ENCODE measurements at places on chromosomes 1 and 21. TPM values are rescaled to one million over a fixed set of nuclear protein-coding genes. Genes with fewer than 3 reads are reported as not detected.

GRCh38 chr1:240306673-240307072 is 215.0 kb downstream of the FMN2 start:
- H3K27me3 ChIP-seq = no peaks in the 10 kb centered on the region
- H3K4me3 ChIP-seq = no peak overlapping the region
- no peaks in the 10 kb centered on the region for H3K4me1 ChIP-seq

The OR2L8 gene
- total RNA-seq = not detected

DNA sequence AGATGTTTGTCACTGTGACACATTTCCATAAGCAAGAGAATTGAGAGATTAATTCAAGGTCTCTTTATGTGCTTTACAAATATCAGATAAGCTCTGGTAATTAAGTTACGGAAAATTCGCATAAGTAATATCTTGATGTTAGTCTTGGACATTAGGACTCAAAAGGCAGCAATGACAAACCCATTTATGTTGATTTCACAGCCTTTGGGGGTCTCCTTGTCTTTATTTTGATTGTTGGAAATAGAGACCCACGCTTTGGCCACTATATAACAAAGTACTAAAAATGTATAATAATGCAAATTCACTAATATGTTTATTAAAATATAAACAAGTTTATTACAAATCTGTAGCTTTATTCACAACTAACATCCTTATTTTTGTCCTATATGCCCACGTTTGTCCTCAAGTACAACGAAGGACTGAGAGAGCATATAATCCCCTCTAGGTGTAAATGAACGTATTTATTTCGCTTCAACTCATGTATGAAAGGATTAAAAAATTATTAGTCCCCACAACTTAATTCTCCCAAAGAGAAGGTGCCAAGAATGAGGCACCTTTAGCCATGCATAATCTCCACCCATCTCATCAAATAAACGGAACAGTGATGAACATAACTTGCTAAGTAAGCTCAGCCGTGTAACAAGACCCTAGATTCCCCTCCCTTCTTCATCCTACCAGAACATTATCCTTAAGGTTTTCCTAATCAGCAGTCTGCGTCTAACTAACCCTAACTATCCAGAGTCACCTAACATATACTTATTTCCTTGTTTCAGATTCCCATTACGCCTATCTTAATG is 1.6 kb upstream of the LAMC1 start:
- DNase-seq = no peak
- H3K36me3 ChIP-seq = no peaks in the 10 kb centered on the region
- H3K4me1 ChIP-seq = peaks cover 5% of the 10 kb centered on the region
- peak overlapping the region; percentile 96 for H3K27ac ChIP-seq

DNA sequence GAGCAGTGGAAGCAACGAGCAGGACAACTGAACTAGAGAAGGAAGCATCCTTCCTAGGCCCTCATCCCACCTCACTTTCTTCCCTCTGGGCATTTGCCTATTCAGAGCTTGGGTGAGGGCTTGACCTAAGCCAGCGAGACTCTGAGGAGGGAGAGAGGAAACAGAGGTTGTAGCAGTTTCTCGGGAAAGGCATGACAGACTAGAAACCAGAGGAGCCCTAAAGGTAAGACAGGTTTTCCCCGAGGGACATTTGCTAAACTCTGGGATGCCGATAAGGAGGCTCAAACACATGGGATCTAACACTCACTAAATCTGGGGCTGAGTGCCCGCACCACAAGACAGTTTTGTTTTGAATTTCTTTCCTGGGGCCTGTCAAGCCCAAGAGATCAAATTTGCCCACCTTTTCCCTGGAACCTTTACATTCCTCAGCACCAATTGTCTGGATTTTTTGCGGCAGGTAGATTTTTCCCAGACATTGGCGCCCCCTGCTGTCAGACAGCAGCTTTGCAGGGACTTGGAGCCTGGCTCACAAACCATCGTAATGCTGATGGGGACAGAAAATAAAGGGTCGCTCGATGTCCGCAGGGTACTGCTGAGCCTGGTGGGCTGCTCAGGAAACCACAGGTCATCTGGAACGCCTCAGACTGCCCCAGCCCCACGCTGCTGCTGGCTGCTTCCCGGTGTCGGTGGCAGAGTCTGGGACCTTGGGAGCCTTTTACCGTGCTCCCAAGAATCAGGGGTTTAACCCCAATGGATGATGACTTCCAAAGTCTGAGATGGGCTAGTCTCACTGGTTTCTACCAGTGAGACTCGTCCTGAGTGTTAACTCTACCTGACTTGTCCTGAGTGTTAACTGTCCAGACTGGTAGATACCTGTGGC is 23.4 kb upstream of the TSPAN2 start:
- H3K4me1 ChIP-seq = no peaks in the 10 kb centered on the region
- no peak overlapping the region for H3K4me3 ChIP-seq
- peak; percentile 63 for DNase-seq
- no peaks in the 10 kb centered on the region for H3K27me3 ChIP-seq
- no peak overlapping the region for H3K27ac ChIP-seq

- no peaks in the 10 kb centered on the region for H3K36me3 ChIP-seq
- H3K27ac ChIP-seq = no peak overlapping the region
- no peak overlapping the region for H3K4me3 ChIP-seq
Observed at GRCh38 chr21:30479259-30479658, 908 bp downstream of the KRTAP19-1 start.

The ZNF670 gene
- total RNA-seq = 2.9 TPM

The MAN1C1 gene
- 31.7 TPM for total RNA-seq

The RSPH1 gene
- total RNA-seq = 12.0 TPM

GRCh38 chr1:164611754-164612642 is 53.0 kb downstream of the PBX1 start:
- no peaks in the 10 kb centered on the region for H3K27me3 ChIP-seq
- H3K4me3 ChIP-seq = no peak overlapping the region
- peak; percentile 93 for DNase-seq
- H3K4me1 ChIP-seq = peaks cover 47% of the 10 kb centered on the region

- no peak for DNase-seq
- no peaks in the 10 kb centered on the region for H3K27me3 ChIP-seq
- no peaks in the 10 kb centered on the region for H3K36me3 ChIP-seq
- H3K4me1 ChIP-seq = no peaks in the 10 kb centered on the region
- H3K4me3 ChIP-seq = no peak overlapping the region
Observed at GRCh38 chr21:39474611-39475010, 22.8 kb downstream of the SH3BGR start.

GRCh38 chr1:160346463-160346862 is 3.3 kb downstream of the NCSTN start:
- peaks cover 23% of the 10 kb centered on the region for H3K36me3 ChIP-seq
- no peaks in the 10 kb centered on the region for H3K4me1 ChIP-seq
- DNase-seq = no peak
- no peak overlapping the region for H3K4me3 ChIP-seq
